ENCODE measurements at places on chromosomes 7 and 10.

GRCh38 chr10:14415676-14416307 is 85.1 kb upstream of the FRMD4A start:
- no peak for DNase-seq

GRCh38 chr10:81950358-81950757 is 75.4 kb downstream of the NRG3 start:
- DNase-seq = no peak

- no peak for DNase-seq
Observed at GRCh38 chr7:81031996-81032395, 113.1 kb upstream of the SEMA3C start.

DNA sequence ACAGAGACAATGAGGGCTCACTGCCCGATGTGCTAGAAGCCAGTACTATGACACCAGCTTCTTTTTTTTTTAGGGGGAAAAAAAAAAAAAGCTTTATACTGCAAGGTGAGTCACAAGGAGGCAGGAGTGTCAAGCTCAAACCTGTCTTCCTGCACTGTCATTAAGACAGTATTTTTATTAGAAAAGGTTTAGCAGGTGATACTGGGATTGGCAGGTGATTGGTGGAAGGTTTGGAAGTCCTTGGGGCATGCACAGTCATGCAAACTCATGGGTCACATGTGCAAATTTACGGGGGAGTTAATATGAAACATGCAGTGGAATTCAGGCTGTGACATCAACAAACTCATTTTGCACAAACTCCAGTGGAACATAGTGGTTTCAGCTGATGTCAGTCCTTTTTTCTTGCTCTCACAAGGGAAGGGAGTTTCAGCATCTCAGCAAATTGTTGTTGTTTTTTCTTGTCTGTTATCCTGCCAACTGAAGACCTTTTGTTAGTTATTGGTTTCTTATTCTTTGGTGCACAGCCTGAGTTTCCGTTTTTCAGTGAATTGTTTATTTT is 530.6 kb downstream of the ANKRD7 start:
- DNase-seq = no peak

- DNase-seq = no peak
Observed at GRCh38 chr10:83908506-83908905, 230.8 kb upstream of the GHITM start.

- DNase-seq = no peak
Observed at GRCh38 chr7:95874541-95875265, 102.3 kb downstream of the DYNC1I1 start.

- DNase-seq = no peak
Observed at GRCh38 chr10:103791858-103792257, 63.5 kb downstream of the SH3PXD2A start.

DNA sequence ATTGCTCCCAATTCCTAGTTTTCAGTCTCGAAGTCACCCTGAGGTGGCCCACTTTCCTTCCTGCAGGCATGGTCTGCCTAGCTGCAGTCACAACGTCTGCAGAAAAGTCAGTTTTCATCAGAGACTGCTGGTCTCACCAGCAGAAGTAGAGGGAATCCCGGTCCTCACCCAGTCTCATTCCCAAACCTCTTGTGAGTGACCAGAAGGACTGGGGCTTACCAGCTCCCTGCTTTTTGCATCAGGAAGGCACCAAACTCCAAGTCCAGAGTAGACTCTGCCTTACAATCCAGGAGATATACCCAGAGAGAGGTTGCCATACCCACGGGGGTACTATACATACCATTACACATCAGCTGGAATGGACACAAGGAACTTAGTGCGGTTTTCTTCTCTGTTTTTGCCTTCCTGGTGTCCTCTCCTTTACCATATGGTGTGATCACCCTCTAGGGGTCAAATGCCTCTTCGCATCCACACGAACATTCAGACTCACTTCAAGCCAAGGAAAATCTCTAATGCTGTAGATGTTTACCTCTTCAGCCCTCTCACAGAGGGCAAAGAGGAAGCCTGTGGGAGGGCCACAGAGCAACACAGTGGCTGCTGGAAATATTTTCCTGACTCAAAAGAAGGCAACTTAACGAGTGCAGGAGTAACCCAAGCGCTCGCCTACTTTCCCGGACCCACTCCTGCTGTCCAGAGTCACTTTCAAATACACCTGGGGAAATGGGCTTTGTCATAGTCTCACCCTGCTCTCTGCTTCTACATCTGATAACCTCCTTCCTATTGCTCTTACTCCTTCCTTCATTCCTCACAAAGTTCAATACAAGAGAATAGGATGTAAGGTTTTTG is 220.9 kb downstream of the C7orf25 start:
- no peak for DNase-seq

- peak; percentile 25 for DNase-seq
Observed at GRCh38 chr7:87600130-87601124, at the start of gene ABCB1. Gene ABCB1 (minus strand): TSS chr7:87600884. CDS start chr7:87600184, 700 bp downstream.

DNA sequence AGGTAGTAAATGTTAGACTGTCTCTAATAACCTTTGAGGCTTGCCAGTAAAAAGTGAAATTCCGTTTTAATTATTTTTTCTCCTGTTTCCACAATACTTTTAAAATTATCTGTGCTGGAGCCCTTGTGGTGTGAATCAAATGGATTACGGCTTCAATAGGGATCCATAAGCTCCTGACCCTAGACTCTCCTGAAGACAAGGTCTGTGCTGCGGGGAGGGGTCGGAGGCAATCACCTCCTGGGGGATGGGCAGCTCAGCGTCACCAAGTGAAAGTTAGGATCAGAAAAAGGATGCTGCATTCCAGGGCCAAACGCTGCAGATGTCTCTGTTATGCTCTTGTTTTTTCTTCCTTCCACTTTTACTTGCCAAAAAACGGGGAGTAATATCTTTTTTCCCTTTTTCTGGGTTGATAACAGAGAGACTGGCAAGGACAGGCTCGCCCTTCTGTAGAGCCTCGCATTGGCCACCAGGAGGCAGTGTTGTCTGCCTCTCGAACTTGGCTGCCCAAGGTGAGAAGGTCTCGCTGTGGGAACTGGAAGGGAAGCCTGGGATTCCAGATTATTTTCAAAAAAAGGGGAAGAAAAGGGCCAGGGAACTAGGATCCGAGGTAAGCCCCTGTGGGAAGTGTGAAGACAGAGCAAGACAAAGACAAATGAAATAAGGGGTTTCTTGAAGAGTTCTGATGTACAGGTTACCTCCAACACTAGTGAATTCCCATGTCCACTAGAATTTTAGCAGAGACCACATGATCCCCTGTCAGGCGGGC is 621.9 kb downstream of the ACTR3B start:
- no peak for DNase-seq

- no peak for DNase-seq
Observed at GRCh38 chr7:1729773-1730172, 59.7 kb downstream of the ELFN1 start.

DNA sequence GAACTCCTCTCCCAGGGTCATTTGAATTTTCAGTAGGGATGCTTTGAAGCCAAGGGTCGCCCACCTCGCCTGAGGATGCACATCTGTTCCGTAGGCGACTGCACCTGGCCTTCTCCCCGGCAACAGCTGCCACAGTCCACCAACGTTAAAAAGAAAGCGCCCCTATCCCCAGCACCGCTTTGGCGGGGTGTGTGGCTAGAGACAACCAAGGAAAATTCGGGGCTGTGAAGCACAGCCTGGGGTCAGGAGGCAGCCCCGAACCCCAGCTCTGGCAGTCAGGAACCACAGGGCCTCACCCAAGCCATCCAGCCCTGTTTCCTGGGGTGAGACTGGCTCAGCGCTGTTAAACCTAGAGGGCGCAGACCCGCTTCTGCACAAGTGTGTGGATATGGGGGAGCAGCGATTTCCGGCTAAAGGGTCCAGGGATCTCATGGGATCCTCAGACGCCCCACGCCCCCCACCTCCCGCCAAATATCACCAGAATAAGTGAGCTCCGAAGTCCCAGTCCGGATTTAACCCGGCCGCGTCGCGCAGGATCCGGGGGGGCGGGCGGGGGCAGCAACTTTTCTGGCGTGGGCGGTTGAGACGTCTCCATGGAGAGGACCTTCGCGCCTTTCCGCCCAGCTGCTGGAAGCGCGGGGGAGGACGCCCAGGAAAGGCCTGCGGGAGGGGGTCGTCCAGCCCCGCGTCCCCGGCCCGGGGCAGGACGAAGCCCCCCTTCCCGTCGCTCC is 822 bp downstream of the ZC3HAV1L start:
- DNase-seq = peak; percentile 32

DNA sequence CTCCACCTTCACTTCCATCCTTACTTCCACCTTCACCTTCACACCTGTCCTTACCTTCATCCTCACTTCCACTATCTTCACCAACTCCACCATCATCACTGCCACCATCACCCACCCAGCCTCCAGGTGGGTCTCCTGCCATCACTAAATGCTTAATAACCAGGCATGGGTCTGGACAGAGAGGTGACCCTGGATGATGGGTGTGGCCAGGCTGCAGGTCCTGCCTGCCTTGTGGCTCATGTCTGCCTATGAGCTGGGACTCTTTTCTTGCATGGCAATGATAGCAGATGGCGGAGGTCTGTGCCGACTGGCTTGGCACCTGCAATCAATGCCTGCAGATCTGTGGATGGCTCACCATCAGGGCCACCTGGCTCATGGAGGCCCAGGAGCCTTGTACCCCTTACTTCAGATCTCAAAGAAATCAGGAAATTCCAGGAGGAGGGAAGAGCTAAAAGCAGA is 60.1 kb upstream of the ELN start:
- no peak for DNase-seq

- DNase-seq = no peak
Observed at GRCh38 chr10:75424571-75424970, 6.9 kb upstream of the LRMDA start.

- no peak for DNase-seq
Observed at GRCh38 chr7:20114468-20114867, 102.7 kb downstream of the MACC1 start.

DNA sequence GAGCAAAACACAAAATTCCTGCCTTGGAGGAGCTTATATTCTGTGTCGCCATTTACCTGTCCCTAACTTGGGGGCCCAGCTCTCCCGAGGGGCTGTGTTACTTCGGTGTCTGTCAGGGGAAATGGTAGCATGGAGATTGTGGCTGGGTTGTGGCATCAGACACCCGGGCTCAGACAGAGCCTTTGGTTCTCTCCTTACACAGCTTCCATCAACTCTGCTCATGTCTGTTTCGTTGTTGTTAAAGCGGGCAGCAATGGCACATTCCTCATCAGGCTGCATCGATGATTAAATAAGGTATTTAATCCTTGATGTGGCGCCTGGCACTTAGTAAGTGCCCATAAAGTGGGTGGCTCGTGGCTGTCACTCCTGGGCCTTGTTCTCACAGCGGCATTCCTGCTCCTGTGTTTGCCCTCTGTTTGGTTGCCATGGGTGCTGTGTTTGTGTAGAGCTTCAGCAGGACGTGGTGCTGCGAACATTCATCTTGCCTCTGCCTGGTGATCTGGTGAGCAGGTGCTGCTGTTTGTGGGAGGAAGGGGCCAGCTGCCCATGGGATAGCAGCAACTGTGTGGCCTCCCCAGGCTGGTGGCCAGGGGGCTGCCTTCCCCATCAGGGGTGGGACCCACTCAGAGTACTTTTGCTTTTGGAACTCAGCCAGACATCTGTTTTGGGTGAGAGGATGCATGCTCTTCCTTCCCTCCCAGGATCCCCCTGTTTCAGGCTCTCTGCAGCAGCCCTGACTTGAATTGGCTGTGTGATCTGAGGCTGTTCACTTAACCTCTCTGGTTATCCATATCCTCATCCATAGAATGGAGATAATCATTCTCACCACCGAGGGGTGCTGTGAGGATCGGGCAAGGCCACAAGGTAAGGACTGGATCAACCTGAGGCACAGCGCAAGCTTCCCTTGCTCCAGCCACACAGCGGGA is 207.2 kb upstream of the SVIL start:
- DNase-seq = no peak

GRCh38 chr10:73478636-73479035 is 17.2 kb downstream of the PPP3CB start:
- DNase-seq = no peak

All from activated T-helper 2 cell treated with anti-CD3 and anti-CD28 coated beads, Interferon-gamma antibody, Interleukin-2, Interleukin-4, amounts not matched to agents 10 μg/mL and 5 μg/mL and 100 μg/mL, durations not matched to agents 14 hours and 24 hours and 36 hours (primary cell).